Stimulated activated CD8-positive, alpha-beta memory T cell treated with anti-CD3 and anti-CD28 coated beads, Interleukin-2, amount 100 ng/mL, for 48 hours (primary cell): ENCODE measurements at places on chromosomes 13 and 19.

GRCh38 chr13:44792096-44792495 lies 197.2 kb downstream of the NUFIP1 start:
- DNase-seq = no peak

GRCh38 chr19:10021446-10021845 lies 8.2 kb downstream of the RDH8 start:
- no peak for DNase-seq

- no peak for DNase-seq
Observed at GRCh38 chr19:37572203-37572602, 22.4 kb downstream of the ZNF571 start.

DNA sequence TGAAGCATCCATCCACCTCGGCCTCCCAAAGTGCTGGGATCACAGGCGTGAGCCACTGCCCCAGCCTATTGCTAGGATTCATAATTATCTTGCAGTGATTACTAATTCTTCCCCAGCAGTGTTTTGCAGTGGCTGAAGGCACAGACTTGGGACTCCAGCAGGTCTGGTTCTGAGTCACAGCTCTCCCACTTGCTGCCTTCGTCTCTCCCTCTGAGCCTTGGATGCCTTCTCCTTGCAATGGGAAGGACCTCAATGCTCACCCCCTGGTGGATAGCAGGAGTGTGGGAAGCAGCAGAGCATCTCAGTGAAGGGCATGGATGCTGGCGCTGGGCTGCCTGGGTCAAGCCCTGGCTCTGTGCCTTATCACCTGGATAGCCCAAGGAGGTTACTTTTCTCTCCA lies 37.6 kb upstream of the SHKBP1 start:
- no peak for DNase-seq

DNA sequence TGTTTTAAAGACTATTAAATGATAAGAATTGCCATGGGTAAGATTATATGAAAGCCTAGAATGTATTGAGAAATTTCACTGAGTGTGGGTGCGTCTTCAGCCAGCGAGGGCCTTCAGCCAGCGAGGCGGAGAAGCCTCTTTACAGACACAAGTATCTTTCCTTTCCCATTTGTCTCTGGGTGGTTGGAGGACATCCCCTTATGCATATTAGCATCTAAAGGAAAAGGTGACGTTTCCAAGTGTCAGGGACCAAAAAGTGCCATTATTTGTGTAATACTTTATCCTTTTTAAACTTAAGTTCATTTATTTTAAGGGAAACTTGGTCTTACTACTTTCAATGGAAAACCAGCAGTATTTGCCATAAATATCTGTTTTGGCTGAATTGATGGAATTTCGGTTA lies 22.2 kb downstream of the SMARCA4 start:
- no peak for DNase-seq

DNA sequence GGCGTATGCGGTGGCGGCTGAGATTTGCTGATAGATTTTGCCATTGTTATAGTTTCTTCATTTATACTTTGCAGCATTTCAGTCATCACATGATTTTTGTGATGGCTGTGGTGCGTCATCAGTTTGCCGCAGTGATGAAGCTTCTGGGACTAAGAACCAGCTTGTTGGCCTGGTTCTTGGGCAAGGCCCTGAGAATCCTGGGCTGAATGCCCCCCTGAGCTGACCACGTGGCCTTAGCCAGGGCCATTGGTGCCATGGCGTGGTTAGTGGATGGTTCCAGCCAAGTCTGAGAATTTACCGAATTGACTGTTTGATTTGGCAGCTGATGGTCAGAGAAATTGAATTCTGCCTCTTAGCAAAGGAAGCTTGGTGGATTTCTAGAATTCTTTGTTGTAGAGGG lies 17.8 kb downstream of the GATAD2A start:
- no peak for DNase-seq

- peak; percentile 87 for DNase-seq
Observed at GRCh38 chr19:15629003-15629880, 11.5 kb upstream of the CYP4F3 start.

GRCh38 chr13:70457474-70457873 lies 349.2 kb upstream of the KLHL1 start:
- no peak for DNase-seq

GRCh38 chr19:30180691-30181090 lies 191.5 kb upstream of the ZNF536 start:
- no peak for DNase-seq

- peak; percentile 84 for DNase-seq
Observed at GRCh38 chr19:6753178-6754031, 13.8 kb downstream of the SH2D3A start.

GRCh38 chr19:42323852-42324654 lies 1.4 kb upstream of the MEGF8 start:
- no peak for DNase-seq

DNA sequence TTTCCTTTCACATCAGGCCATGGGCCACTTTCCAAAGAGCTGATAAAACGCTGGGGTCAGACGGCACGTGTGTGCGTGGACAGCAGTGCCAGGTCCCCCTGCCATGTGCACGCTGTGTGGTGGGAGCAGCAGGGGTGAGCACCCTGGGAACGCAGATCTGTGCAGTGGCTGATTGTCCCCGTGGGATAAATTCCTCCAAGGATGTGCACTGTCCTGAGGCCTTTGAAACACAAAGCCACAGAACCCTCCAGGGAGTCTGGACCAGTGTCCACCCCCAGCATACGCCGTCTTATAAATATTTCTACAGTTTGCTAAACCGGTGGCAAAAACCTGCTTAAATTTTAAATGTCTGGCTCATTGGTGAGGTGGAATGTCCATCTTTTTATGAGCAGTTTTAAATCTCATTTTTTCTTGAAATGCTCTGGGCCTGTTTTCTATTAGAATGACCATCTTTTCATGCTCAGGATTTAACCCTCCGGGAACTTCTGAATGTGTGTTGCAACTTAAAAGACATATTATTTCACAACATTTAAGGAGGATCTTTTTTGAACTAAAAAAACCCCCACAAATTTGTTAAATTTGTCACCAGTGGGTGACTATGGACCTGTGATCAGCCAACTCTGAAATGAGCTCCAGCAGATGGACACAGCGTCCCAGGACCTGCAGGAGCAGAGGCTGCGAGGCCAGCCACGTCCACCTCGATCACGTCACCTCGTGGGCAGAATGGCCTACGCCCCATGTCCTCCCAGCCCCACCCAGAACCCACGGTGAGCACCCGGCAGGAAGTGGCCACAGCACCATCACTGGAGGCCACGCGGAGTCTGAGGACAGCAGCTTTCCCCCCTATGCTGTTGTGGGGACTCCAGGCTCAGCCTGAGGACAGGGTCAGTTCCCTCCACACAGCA lies 68.6 kb downstream of the RASA3 start:
- peak; percentile 39 for DNase-seq

DNA sequence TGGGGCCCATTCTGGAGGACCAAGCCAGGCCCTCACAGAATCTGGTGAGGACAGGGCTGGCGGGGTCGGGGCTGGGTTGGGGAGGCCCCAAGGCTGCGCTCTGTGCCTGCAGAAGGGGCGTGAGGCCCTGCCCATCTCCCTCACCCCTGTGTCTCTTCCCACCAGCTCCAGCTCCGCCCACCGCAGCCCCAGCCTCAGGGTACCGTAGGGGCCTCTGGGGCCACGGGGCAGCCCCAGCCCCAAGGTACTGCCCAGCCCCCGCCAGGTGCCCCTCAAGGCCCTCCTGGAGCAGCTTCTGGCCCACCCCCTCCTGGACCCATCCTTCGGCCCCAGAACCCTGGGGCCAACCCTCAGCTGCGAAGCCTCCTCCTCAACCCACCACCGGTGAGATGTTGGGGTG lies 15.4 kb upstream of the PTOV1 start:
- no peak for DNase-seq

DNA sequence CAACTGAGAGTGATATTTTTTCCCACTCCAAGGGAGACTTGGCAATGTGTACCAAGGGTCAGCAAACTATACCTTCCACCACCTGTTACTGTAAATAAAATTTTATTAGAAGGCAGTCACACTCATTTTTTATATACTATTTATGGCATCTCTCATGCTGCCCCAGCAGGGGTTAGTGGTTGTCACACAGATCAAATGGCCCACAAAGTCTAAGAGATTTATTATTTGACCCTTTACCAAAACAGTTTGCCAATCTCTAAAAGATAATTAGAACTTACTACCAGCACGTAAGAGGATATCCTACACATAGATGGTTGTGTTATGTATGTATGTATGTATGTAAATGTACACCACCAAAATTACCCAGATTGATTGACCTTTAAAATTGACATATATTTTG lies 185.1 kb downstream of the PRR20E start:
- DNase-seq = no peak

GRCh38 chr13:102648046-102648445 lies 46.8 kb downstream of the METTL21C start:
- DNase-seq = no peak

DNA sequence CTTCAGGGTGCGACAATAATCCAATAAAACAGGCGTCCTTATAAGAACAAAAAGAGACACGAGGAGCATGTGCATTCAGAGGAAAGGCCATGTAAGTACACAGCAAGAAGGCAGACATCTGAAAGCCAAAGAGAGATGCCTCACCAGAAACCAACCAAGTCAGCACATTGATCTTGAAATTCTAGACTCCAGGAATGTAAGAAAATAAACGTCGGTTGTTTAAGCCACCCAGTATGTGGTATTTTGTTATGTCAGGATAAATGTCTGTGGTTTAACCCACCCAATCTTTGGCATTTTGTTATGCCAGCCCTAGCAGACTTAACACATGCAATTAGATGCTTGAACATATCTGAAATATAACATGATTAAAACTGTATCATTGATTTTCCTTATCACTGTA lies 452.0 kb downstream of the SLITRK6 start:
- DNase-seq = no peak

DNA sequence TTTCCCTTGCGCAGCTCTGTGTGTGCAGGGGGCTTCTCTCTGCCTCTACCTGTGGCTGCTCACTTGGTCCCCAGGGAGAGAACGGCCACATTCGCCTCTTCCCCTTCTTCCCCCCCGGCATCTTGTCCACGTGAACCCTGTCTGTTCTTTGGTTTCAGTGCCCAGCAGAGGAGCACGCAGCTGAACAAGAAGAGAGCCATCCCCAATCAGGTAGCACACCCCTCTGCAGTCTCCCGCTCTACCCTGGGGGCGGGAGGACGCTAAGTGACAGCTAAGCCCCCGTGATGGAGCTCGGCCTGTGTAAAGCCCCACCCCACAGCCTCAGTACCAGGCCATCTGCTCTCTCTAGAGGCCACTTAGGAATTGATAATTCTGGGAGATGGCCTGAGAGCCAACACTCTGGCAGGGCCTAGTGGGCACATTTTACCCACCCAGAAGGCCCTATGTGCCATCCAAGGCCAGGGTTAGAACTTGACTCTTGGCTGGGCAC lies 30.2 kb downstream of the TMED1 start:
- DNase-seq = no peak

GRCh38 chr19:29397748-29398147 lies 128.0 kb upstream of the VSTM2B start:
- DNase-seq = no peak

DNA sequence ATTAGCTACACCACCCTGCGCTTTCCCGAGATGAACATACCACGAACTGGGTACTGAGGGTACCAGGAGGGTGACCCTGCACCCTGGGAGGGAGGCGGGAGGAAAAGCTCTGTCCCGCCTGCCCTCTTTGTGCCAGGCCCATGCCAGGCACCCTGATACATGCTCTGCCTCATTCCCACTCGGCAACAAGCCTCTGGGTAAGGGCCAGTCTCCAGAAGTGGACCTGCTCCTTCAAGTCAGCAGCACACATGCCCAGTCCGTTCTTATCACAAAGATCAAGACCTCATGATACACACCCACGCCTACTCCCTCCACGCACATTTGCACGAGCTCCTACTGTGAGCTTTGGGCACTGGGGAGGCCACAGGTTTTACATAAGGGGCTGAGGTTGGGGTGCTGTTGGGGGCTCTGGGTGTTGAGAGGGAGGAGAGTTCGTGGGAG lies 2.0 kb upstream of the FFAR1 start:
- DNase-seq = no peak

DNA sequence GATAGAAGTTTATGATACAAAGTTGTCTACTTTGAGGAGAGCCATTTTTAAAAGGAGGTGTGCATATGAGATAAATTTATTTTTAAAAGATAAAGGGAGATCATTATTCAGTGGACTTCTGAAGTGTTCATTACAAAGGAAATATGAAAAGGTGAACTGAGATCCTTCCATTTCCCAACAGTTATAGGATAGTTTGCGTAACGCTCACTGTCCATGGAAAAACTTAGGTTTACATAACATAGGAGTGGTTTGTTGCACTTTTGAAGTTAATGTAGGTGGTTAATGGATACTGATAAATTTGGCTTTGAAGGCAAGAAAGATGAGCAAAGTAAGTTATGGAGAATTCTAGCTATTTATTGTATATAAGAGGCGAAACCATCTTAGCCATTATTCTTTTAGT lies 92.5 kb downstream of the WDFY2 start:
- no peak for DNase-seq

- no peak for DNase-seq
Observed at GRCh38 chr13:51905787-51906186, 44.0 kb downstream of the CCDC70 start.

- DNase-seq = no peak
Observed at GRCh38 chr19:2302319-2303210, 5.4 kb downstream of the LINGO3 start.

- no peak for DNase-seq
Observed at GRCh38 chr19:13600091-13600490, 93.8 kb upstream of the CACNA1A start.

- DNase-seq = peak; percentile 51
Observed at GRCh38 chr19:29587518-29587986, 18.5 kb upstream of the POP4 start.

GRCh38 chr13:88162076-88162702 lies 491.0 kb downstream of the SLITRK5 start:
- no peak for DNase-seq

GRCh38 chr13:56735537-56735942 lies 405.2 kb upstream of the PRR20A start:
- no peak for DNase-seq

- no peak for DNase-seq
Observed at GRCh38 chr13:43072394-43072793, 49.0 kb downstream of the DNAJC15 start.

DNA sequence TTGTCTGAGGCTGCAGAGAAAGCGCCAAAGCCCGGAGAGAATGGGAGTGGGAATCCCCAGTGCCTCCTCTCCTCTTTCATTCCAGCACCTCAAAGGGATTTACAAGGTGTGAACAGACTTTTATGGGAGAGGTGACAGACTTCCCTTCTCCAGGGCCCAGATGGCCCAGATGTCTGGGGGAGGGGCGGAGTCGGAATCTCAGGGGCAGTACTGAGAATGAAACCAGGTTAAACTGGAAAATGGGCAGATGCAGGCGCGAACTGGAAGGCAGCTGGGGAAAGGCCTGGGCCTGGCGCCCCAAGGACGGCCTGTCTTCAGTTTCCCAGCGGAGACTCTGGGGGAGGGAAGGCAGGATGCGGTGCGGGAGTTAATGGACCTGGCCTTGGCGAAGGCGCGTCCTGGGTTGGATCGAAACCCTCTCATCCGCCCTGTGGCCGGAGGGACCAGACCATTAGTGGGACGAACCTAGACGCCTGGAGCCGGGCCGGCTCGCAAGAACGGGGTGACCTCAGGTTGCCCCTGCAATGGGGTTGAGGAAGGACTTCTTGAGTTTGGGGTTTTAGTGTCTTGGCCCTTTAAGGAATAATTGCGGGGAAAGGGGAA lies 592 bp upstream of the TRIP10 start:
- DNase-seq = no peak
